ENCODE measurements at places on chromosomes 3 and 15.

DNA sequence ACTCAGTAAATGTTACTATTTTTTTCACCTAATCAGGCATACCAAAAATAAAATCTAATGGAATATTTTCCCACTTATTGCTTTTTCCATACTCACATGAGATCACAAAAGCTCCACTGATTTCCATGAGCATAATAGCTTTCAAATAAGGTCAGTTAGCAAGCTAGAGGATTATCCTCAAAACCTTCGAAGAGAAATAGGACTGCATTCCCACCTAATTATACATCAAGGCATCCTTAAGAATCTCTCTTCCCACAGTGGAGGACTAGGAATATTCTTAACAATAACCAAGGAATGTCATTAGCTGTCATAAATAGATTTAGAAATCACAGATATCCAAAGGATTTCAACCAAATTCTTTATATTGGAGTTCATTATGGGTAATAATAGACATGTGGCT lies 127.9 kb upstream of the STT3B start:
- no peak for DNase-seq

- no peak for DNase-seq
These were observed 162.7 kb downstream of the GMNC start for GRCh38 chr3:190699776-190700175.

GRCh38 chr15:57041416-57041815 lies 123.0 kb downstream of the TCF12 start:
- no peak for DNase-seq

- DNase-seq = no peak
These were observed 411.4 kb upstream of the TPRG1 start for GRCh38 chr3:188760408-188760807.

- DNase-seq = no peak
These were observed 874 bp downstream of the INO80 start for GRCh38 chr15:41115161-41115651.

DNA sequence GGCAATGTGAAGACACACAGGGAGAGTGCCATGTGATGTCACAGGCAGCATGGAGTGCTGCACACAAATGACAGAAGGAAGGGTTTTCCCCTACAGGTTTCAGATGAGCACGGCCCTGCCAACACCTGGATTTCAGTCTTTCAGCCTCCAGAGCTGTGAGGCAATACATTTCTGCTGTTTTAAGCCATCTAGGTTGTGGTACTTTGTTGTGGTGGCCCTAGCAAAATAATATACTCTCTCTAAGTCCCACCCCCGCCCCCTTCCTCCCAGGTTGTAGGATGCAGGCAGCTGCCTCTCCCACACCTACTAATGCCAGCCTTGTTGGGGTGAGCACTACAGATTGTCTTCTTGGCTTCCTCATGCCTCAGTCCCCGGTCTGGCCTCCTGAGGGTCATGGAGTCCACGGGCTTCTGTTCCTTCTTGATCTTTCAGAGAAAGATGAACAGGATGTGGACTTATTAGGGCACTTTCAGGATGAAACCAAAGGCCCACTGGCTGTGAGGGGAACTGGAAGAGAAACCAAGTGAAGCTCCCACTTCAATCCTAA lies 180.0 kb downstream of the CD47 start:
- no peak for DNase-seq

DNA sequence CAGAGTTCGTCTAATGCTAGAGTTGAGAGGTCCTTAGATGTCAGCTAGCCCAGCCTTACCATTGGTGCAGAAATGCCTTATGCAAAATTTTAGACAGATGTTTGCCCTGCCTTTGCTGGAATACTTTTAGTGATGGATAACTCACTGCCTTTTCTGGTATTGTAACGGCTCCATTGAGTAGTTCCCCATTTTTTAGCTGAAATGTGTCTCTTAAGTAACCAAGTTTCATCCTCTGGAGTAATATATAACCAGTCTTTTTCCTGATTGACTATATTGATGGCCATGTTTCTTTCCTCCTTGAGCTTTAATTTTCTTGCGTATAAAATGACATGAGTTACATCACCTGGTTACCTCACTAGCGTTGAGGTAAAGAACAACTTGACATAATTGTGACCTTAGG lies 45.0 kb downstream of the SNRK start:
- DNase-seq = no peak

- DNase-seq = no peak
These were observed 170.2 kb downstream of the FNDC3B start for GRCh38 chr3:172209333-172210321.

DNA sequence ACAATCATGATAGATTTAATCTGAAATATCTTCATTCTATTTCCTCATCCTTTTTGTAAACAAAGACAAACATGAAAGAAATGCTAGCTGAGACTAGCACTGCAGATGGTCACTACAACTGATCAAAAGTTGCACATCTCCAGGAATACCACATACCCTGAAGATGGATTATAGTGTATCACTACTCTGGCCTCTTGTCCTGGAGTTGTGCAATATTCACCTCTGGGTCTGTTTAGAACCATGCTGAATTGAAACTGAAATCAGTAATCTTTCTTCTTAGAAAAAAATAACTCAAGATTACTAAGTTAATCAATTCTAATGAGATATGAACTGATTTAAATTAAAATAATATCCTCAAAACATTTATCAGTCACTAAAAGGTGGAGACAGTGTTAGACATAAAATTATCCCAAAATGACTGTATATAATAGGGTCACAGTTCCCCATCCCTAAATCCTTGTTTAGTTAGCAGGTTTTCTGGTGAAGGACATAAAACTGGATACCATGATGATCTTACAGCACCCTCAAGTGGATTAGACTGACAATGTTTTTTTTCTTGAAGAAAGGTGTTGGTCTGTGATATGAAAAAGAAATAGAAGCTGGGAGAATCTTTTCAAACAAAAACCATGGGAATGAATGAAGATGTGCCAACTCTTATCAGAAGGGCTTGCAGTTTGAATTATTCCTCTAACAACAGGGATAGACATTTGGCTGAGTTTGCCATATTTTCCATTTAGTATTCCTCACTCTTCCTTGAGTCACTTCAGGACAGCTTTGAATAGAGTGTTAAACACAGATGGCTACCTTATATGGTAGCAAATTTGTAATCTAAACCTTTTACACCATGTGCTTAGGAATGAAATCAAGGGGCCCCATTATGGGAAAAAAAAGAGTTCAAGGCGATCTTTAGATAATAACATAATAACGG lies 7.1 kb upstream of the TTC14 start:
- no peak for DNase-seq

DNA sequence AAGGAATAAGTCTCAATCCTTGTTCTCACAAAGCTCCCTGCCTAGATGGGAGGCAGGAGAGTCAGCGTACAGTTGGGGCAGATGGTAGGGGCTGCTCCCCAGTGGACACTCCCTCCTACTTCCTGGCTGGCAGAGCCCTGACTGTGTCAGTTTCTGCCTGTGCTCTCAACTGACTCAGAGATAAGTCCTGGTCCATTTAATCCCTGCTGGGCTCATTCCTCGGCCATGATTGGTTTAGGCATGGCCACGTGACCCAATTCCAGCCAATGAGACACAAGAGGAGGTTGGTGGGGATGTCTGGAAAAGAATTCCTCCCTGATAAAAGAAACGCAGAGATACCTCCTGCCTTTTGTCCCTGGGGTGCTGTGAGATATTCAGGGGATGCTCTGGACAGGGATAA lies 118.1 kb upstream of the SLC6A11 start:
- no peak for DNase-seq

DNA sequence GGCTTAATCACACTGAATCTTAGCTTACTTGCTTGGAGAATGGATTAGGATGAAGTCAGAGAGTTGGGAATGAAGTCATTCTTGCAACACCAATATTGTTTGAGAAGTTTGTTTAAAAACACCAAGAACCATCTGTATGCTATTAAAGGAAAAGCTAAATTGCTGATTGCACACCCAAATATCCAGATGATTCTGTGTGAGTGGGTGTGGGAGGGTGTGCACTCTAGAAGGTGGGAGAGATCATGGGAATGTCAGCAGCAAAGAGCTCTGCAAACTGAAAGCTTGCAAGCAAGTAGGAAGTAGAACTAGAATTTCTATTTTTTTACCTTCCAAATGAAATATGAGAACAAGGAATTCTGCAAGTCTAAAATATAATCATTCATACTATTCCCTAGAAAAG lies 364.9 kb downstream of the NR2F2 start:
- DNase-seq = no peak

- DNase-seq = no peak
These were observed 11.7 kb downstream of the ATP2C1 start for GRCh38 chr3:130905551-130905950.

- no peak for DNase-seq
These were observed 2.6 kb upstream of the LOXL1 start for GRCh38 chr15:73923488-73924164.

DNA sequence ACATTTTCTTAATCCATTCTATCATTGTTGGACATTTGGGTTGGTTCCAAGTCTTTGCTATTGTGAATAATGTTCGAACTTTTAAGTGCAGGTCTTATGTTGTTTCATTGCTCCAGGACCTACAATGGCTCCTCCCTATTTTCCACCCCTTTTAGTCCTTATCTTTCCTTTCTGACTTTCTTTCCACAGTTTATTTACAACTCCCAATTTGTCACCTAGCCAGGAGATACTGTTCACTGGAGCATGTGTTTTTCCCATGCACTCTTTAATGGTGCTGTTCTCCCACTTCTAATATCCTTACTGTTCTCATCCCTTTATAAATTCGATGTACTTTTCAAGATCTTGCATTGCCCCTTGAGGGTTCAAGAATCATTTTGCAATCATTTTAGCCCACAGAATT lies 290.0 kb downstream of the WDR72 start:
- DNase-seq = no peak

GRCh38 chr3:65039754-65040210 lies 352.0 kb upstream of the ADAMTS9 start:
- DNase-seq = no peak

GRCh38 chr15:39131609-39132008 lies 449.3 kb upstream of the THBS1 start:
- no peak for DNase-seq

GRCh38 chr15:31806106-31806505 lies 224.2 kb upstream of the CHRNA7 start:
- no peak for DNase-seq

- DNase-seq = no peak
These were observed 29.4 kb upstream of the ARID3B start for GRCh38 chr15:74511583-74511982.

- DNase-seq = no peak
These were observed 37.9 kb downstream of the CLK3 start for GRCh38 chr15:74653426-74654102.

DNA sequence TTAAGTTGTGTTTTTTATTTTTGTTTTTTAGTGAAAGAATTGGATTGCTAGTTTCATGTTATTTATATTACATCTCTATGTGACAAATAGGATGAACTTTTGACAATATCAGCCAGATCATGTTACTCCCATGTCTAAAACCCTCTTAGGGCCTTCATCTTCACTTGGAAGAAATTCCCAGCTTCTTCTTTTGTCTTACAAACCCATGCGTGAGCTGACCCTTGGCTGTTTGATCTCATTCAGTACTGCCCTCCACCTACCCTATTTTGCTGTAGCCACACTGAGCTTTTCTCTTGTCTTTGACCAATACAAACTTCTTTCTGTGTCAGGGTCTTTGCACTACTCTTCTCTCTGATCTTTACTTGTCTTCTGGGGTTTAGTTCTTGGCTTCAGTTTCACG lies 37.0 kb downstream of the RBM6 start:
- DNase-seq = no peak

- no peak for DNase-seq
These were observed 35.7 kb downstream of the IQCH start for GRCh38 chr15:67290319-67290718.

DNA sequence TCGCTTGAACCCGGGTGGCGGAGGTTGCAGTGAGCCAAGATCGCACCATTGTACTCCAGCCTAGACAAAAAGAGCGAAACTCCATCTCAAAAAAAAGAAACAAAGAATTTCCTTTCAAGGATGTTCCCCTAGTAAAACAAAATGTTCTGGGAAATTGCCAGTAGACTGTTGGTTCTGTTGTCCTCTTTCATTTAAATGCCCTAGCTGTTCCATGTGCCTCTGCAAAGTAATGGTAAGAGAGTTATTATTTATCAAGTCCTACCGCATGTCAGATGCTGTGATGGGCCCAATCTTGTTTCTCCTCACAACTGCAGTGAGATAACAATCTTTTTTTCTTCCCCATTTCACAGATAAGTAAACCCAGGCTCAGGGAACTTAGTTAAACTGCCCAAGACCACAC lies 254.3 kb upstream of the TPM1 start:
- no peak for DNase-seq

DNA sequence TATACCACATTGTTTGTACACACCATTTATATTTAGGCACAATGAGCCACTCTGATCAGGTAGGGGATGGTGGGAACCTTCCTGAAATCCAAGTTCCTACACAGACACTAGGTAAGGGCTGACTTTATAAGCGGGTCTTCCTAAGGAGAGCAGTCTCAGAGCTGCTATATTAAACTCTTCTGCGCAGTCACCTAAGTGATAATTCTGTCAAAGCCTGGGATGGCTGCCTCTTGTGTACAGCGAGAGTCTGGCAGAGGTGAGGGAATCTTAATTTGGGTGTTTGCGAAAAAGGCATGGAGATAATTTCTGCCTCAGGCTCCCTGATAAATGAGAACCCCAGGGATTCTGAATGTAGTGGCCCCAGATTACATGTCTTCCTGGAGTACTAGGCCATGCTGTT lies 113.1 kb downstream of the EDEM1 start:
- no peak for DNase-seq

- DNase-seq = no peak
These were observed 49.7 kb downstream of the SEMA5B start for GRCh38 chr3:122977746-122978466.
